ENCODE measurements at places on chromosomes 16 and 17.
A peak's percentile ranks its signal among the peaks of the same experiment; 100 is the strongest.

GRCh38 chr16:67304020-67304419, 22.5 kb downstream of the KCTD19 start:
- no peak for DNase-seq

GRCh38 chr16:7026639-7027038, 306.0 kb upstream of the RBFOX1 start:
- DNase-seq = no peak

- no peak for DNase-seq
These were observed 146.7 kb downstream of the RAB11FIP4 start for GRCh38 chr17:31538080-31538762.

- no peak for DNase-seq
These were observed 3.1 kb upstream of the WWOX start for GRCh38 chr16:78096386-78096785.

DNA sequence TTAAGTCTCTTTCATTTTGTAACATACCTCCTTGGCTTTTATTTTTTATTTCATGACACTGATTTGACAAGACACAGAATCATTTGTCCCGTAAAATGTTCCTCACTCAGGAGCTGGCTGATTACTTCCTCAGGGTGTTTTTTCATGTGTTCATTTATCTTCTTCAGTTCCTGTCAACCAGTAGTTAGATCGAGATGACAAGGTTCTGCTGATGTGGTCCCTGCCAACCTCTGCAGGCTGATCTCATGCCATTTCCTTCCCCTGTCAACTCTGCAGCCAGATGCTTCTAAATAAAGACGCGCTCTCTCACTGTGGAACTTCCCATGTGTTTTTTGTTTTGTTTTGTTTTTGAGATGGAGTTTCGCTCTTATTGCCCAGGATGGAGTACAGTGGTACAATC, 8.1 kb upstream of the CXCL16 start:
- DNase-seq = no peak

GRCh38 chr16:69330286-69331109, at the start of gene PDF:
Gene PDF (minus strand): TSS chr16:69330588. CDS start chr16:69330570, 18 bp downstream.
- peak; percentile 86 for DNase-seq

DNA sequence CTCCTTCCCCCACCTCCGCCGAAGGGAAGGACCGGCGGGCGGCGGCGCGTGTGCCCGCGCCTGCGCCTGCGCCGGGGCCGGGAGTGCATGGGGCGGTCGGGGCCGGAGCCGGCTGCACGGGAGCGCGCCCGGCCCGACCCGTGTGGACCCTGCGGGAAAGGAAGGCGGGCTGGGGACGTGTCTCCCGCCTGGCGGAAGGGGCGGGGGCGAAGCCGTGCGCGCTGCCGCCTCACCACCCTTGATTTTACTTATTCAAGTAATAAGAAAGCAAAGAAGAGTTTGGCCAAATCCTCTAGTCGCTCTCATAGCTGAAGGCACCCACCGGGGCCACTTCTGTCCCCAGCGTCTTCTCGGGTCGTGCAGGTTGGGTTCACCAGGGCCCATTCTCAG, 596 bp upstream of the PFN1 start:
- no peak for DNase-seq

- DNase-seq = peak; percentile 11
These were observed 111.9 kb upstream of the TNRC6C start for GRCh38 chr17:77846531-77847085.

DNA sequence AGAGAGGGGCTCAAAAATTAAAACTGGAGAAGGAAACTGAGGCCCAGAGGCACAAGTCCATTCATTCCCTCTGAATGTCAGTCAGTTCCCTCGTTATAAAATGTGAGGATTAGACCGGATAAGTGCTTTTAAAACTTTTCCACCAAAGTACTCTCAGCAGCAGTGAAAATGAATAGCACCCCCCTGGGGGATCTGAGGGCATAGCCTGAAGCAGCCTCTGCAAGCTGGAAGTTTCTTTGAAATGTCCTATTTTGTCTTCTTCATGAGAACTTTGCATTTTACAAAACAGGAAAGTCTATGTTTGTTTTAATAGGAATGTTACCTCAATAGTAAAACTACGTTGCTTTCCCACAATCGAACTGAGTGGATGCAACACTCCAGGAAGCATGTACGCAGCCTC, 273.0 kb downstream of the CEP112 start:
- no peak for DNase-seq

DNA sequence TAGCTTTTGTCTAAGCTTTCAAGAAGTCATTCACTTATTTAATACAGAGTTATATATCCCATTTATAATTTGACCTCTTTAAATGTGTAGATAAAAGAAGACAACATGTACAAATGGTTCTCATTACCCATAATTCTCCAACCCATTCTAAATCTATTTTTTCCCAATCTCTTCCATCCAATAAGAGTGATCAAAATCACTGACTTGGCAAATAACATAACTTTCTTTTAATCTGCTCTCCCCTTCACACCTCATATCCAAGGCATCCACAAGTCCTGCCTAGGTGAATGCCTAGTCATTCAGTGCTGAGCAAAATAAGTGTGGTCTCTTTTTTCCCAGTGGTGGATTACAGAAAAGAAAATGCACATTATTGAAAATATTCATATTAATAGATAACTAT, 1231.1 kb downstream of the CDH11 start:
- DNase-seq = no peak

DNA sequence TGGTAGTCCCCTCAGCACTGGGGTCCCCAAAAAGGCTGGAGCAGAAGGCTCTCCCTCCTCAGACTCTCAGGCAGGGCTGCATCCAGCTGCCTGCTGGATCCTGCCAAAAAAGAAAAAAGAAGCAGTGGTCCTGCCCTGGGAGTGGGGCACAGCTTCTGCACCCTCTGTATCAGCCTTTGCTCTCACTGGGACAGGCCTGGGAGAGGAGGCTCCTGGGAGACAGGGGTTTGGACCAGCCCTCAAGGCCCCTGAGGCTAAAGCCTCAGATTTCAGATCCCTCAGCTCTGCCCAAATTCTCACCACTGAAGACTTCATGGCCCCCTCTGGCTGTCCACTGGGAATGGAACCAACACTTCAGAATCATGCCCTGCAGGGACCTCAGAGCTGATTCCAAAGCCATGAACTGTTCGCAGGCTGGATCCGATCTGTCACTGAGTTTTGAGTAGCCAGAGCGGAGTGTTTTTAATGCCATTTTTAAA, 96.9 kb downstream of the C16orf78 start:
- DNase-seq = no peak

- DNase-seq = no peak
These were observed 16.5 kb downstream of the AP1G1 start for GRCh38 chr16:71792176-71792575.

- no peak for DNase-seq
These were observed 173.1 kb downstream of the RPTOR start for GRCh38 chr17:80717720-80718083.

GRCh38 chr16:19085679-19086200, 18.3 kb downstream of the COQ7 start:
- no peak for DNase-seq

- DNase-seq = no peak
These were observed 78.0 kb downstream of the ENGASE start for GRCh38 chr17:79152636-79153035.

DNA sequence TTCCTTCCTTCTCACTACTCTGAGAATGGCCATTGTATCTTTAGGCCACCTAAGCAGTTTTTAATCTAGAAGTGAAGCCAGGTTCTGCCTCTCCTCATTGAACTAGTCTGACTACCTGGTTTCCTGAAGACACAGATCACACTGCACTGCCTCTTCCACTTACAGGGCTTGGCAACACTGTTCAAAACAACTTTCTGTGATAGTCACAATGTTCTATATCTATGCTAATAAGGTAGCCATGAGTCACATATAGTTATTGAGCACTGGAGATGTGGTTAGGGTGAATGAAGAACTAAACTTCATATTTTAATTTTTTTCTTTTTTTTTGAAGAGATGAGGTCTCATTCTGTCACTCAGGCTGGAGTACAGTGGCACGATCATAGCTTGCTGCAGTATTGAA, 26.9 kb downstream of the RND2 start:
- DNase-seq = no peak

- no peak for DNase-seq
These were observed 33.8 kb upstream of the ADGRG1 start for GRCh38 chr16:57594531-57595031.

GRCh38 chr16:83040174-83040573, 413.4 kb downstream of the CDH13 start:
- no peak for DNase-seq

GRCh38 chr16:56362706-56363105, 62.6 kb downstream of the AMFR start:
- no peak for DNase-seq

DNA sequence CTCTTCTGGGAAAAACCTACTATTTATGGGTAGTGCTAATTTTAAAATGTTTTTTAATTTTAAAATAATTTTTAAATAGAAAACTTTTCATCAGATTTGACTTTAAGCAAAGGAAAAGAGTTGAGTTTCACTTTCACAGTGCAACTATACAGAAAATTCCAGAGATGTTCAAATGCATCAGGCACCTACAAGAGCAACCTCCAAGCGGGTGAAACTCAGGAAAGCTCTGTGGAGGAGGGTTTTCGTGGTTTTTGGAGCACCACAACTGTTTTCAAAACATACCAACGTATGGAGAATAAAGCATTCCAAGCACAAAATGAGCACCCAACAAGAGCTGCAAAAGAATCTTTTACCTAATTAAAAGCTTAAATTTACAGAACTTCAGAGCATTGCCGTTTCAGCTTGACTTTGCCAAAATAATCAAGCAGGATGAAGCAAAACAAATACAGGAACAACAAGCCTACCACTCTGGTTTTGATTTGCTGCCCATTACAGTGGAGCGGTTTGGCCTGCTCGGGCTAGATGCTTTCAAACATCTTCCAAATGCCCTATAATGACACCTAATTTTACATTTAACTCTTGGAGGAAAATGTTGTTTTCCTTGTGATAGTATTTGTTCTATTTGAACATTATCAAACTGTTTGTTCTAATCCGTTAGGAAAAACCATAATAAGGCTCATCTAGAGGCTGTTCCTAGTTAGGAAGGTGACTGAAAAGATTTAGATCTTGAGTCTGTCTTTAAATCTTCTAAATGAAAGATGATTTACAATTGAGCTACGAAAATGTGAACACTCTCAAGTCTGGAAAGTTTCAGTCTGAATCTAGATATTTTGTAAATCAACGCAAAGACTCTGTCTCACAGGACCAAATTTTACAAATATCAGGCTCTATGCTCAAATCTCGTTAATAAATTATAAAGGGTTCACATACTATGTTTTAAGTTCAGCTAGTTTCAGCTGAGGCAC, 34.5 kb downstream of the NACA2 start:
- DNase-seq = no peak

DNA sequence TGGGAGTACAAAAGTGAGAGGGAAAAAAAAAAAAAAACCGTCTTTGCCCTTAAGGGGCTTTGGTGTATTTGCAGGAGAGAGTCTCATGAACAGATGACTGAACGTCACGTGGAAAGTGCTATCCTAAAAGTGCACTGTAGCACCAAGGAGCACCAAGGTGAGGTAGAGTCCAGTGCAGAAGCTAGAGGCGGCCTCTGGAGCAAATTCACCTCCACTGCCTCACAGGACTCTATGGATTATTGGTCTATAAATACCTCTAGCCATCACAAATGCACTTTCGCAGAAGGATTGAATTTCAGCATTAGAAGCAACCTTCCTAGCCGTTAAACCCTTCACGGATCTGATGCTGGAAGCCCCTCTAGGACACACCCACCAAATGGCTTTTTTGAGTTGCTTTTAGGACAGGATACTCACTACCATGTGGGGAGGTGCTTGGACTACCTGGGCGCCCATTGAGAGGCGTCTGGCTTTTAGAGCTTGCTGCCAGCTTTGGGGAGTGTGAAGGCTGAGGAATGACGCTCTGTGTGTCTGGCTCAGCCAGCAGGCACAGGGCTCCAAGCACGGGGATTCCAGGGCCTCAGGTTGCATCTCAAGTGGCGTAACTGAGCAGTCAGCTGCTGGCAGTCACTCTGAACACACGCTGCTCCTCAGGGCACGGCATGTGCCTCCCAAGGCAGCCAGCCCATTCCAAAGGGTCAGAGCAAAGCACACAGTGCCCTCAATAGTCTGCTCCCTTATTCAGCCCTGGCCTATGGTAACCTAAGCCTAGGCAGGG, 52.7 kb downstream of the CDRT4 start:
- no peak for DNase-seq

DNA sequence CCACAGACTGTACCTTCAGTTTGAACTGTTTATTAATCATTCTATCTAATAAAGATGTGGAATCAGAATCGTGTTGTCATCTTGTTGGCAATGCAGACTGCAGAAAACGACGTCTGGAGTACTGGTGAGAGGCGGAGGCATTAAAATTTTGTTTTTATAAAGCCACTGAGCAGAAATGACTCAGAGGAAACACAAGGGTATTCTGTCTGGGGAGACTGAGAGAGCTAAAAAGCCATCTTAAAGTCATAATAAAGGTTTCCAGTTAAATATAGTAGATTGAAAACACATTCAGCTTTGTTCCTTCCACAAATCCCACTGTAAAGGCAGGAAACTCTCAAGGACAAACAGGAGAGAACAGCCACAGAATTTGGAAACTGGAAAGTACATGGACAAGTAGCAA, 74.2 kb downstream of the CPPED1 start:
- no peak for DNase-seq

DNA sequence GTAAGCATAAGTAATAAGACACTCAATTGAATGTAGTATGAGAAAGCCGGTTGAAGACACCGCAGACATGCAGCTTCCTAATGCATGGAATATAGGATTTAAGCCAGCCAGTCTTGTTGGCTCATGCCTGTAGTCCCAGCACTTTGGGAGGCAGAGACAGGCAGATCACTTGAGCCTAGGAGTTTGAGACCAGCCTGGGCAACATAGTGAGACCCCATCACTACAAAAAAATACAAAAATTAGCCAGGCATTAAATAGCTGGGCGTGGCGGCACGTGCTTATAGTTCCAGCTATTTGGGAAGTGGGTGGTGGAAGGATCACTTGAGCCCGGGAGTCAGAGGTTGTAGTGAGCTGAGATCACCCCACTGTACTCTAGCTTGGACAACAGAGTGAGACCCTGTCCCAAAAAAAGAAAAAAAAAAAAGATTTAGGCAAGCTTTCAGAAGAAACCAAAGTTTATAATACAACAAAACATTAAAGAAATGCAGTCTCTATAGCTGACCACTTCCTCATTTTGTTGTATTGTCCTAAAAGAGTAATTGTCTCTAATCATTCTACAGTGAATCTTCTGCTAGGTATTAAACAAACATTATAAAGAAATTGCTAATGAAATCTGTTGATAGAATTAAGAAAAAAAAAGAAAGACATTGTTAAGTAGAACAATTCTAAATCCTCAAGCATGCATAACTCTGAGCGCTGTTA, 68.6 kb upstream of the KIFC3 start:
- no peak for DNase-seq

DNA sequence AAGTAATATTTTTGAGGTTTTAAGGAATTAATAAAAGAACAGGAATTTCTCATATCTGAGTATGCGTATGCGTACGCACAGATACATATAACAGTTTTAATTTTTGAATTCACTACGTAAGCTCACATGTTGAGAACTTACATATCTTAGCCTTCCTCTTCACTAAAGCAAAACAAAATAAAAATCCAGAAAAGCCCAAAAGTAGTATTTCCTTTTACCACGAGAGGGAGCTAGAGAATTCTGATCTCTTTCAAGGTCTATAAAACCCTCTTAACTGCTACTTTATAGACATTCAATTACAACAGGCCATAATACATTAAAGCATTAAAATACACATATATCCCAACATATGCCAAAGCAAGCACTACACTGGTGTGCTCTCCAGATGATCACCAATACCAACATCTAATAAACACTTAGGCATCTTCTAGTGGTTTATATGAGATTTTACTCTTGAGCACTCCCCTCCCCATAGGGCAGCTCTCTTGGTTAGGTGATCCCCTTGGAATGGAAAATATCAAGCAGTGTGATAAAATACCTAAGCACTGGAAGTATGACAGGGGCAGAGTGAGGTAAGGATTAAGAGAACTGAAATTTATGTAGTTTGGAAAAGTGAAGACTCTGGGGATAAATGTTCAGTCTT, 94.0 kb downstream of the SKAP1 start:
- peak; percentile 74 for DNase-seq

All from CD4-positive, alpha-beta T cell (primary cell).